ENCODE measurements at places on chromosomes 2 and 18. TPM values are rescaled to one million over a fixed set of nuclear protein-coding genes. Genes with fewer than 3 reads are reported as not detected.

The STPG4 gene
- 0.17 TPM for polyA plus RNA-seq

The IKZF2 gene
- 0.52 TPM for polyA plus RNA-seq

The UGT1A1 gene
- not detected for polyA plus RNA-seq

The HOXD3 gene
- polyA plus RNA-seq, result 6.7 TPM

The ANKRD30B gene
- polyA plus RNA-seq, result 0.04 TPM

The MOGAT1 gene
- not detected for polyA plus RNA-seq

The PAPOLG gene
- 15.5 TPM for polyA plus RNA-seq

The RPRD1A gene
- 32.6 TPM for polyA plus RNA-seq

The RIT2 gene
- polyA plus RNA-seq, result not detected

The SCN3A gene
- polyA plus RNA-seq, result 1.3 TPM

The CELF4 gene
- polyA plus RNA-seq, result 0.20 TPM

The LBH gene
- polyA plus RNA-seq, result 59.7 TPM

The SIGLEC15 gene
- 0.05 TPM for polyA plus RNA-seq

The CDH20 gene
- polyA plus RNA-seq, result 0.05 TPM

The PFN4 gene
- 1.1 TPM for polyA plus RNA-seq

The ITGAV gene
- 35.3 TPM for polyA plus RNA-seq

The TBR1 gene
- polyA plus RNA-seq, result not detected

The SLC23A3 gene
- 0.81 TPM for polyA plus RNA-seq

The ATOH8 gene
- 9.4 TPM for polyA plus RNA-seq

The STK17B gene
- 28.4 TPM for polyA plus RNA-seq

The C1QL2 gene
- not detected for polyA plus RNA-seq

The ACVR1 gene
- 51.2 TPM for polyA plus RNA-seq

The GTF2A1L gene
- 3.7 TPM for polyA plus RNA-seq

The REG3A gene
- not detected for polyA plus RNA-seq

The APCDD1 gene
- 50.0 TPM for polyA plus RNA-seq

The TTR gene
- not detected for polyA plus RNA-seq

The SKOR2 gene
- polyA plus RNA-seq, result not detected

The FTCDNL1 gene
- polyA plus RNA-seq, result 3.2 TPM

The SMYD5 gene
- 18.2 TPM for polyA plus RNA-seq

The ACADL gene
- polyA plus RNA-seq, result 4.5 TPM

The GIGYF2 gene
- 22.1 TPM for polyA plus RNA-seq

The DIS3L2 gene
- polyA plus RNA-seq, result 18.2 TPM

The TEX44 gene
- not detected for polyA plus RNA-seq

The METAP1D gene
- 9.8 TPM for polyA plus RNA-seq

The DOK1 gene
- polyA plus RNA-seq, result 11.8 TPM

The ADGRF3 gene
- 0.06 TPM for polyA plus RNA-seq

The CHRND gene
- polyA plus RNA-seq, result not detected

The TMEM200C gene
- polyA plus RNA-seq, result 0.22 TPM

The CCDC141 gene
- polyA plus RNA-seq, result 0.50 TPM

The UGT1A5 gene
- not detected for polyA plus RNA-seq
